Colonic mucosa (tissue), 4 donors: ENCODE measurements at places on chromosomes 1 and 21. TPM values are rescaled to one million over a fixed set of nuclear protein-coding genes. Genes with fewer than 3 reads are reported as not detected.

DNA sequence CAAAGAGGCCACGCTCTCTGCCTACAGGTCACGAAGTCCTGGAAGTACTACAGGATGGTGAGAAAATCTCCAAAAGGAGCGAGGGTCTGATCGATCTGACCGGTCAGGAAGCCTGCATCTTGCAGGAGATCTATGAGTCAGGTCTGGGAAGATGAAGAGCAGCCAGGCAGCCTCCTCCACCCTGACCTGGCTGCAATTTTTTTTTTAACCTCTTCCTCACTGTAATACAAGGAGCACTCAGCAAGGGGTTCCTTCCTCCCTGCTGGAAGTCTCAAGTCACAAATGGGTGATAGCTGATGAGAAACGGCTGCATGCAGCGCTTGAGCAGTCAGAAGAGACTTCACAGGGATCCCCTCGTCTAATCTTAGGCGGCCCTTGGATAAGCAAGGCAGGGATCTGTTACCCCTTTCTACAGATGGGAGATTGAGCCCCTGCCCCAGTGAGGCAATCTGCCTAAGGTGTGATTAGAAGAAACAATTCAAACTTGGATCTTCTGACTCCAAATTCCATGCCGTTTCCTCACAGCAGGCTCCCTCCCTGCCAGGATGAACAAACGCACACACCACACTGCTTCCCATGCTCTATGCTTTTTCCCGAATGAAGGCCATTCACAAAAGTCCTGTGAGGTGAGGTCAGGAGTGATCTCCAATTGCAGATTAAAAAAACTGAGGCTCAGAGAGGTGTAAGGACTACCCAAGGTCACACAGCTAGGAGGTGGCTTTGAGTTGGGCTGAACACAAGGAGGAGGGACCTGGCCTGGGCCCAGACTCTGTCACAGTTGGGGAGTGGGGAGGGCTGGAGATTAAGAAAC is 48.3 kb downstream of the ECE1 start:
- no peaks in the 10 kb centered on the region for H3K27me3 ChIP-seq
- DNase-seq = no peak
- H3K36me3 ChIP-seq = peaks cover 18% of the 10 kb centered on the region
- no peak overlapping the region for H3K27ac ChIP-seq

The RPE65 gene
- not detected for total RNA-seq

DNA sequence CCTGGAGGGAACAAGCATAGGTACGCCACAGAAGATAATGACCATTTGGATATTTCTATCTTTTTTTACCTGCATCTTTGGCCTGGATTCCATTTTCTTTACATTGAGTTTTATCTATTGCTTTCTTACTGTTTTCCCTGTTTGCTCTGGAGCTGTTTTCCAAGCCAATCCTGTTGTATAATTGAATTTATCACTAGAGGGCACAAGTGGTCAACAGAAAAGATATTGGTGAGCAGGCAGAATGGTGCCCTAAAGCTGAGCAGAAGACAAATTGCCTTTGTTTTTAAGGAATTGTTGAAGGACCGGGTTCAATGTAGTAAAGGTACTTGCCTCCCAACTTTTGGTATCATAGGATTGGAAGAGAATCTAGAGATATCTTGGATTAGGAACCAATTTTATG is 152.8 kb downstream of the PPP1R12B start:
- no peak overlapping the region for H3K27ac ChIP-seq
- no peak for DNase-seq
- H3K4me3 ChIP-seq = no peak overlapping the region
- no peaks in the 10 kb centered on the region for H3K4me1 ChIP-seq
- H3K27me3 ChIP-seq = no peaks in the 10 kb centered on the region
- H3K36me3 ChIP-seq = no peaks in the 10 kb centered on the region

DNA sequence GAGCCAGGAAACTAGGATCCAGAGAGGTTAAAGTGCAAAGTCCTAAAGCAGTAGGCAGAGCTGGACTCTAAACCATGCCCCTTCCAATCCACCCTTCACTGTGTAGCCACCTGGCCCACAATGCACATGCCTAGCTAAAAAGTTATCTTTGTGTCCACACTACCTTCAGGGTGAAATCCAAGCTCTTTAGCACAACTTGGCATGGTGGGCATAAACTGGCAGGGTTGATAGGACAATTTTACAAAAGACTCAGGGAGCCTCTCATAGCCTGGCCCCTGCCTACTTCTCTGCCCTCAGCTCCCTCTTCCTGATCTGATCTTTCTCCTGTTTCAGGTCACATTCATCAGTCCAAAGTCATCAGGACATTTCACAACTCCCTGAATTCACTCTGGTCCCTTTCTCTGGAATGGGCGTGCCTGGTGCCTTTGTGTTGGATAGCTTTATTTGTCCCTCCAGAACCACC is 513.9 kb downstream of the OMA1 start:
- no peaks in the 10 kb centered on the region for H3K36me3 ChIP-seq
- DNase-seq = no peak
- no peaks in the 10 kb centered on the region for H3K4me1 ChIP-seq
- no peaks in the 10 kb centered on the region for H3K27me3 ChIP-seq
- H3K27ac ChIP-seq = no peak overlapping the region
- H3K4me3 ChIP-seq = no peak overlapping the region

- no peaks in the 10 kb centered on the region for H3K36me3 ChIP-seq
- H3K27ac ChIP-seq = no peak overlapping the region
- no peak overlapping the region for H3K4me3 ChIP-seq
- H3K4me1 ChIP-seq = peaks cover 8% of the 10 kb centered on the region
- H3K27me3 ChIP-seq = no peaks in the 10 kb centered on the region
These were observed 7.6 kb downstream of the CAPN9 start for GRCh38 chr1:230754796-230755195.
